ENCODE measurements at places on chromosomes 1 and 21.

DNA sequence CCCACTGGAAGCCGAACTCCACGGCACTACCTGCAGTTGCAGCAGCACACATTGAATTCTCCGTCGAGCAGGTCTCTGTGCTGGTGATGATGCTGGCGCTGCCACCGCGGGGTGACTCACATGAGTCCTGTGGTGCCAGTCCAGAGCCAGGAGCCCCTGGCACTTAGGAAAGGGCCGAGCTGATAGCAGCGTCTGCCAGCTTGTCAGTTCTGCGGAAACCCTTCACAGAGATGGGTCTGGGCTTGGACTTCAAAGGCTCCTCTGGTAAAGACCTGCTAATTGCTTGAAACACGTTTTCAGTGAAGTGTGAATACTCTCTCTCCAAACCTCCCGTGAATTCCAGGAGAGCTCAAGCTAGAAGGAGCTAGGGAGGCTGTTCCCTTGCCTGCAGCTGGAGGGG lies 92.2 kb downstream of the GRIK3 start:
- H3K4me1 ChIP-seq, result no peaks in the 10 kb centered on the region
- peaks cover 5% of the 10 kb centered on the region for H3K27me3 ChIP-seq
- H3K4me3 ChIP-seq, result no peak overlapping the region
- H3K27ac ChIP-seq, result no peak overlapping the region
- DNase-seq, result no peak

DNA sequence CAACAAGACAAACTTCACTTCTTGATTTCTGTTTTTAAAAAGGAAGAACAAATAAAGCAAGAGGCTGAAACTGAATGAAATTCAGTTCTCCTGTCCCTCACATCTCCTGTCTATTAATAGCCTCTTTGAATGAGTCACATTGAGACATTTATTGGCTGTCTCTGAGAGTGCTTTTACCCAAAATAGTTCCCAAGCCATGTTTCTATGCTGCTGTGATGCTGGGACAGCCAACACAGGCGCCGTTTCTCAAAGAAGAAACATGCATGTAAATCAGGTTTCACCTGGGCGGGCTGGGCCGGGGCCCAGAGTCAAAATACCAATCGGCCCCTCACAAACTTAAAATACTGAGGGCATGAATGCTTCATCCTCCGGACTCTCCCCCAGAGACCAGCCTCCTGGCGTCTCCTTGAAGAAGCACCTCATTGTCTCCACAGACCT lies 105.2 kb downstream of the EDEM3 start:
- H3K27me3 ChIP-seq, result no peaks in the 10 kb centered on the region
- peaks cover 16% of the 10 kb centered on the region for H3K4me1 ChIP-seq
- H3K4me3 ChIP-seq, result peak overlapping the region; percentile 1
- H3K36me3 ChIP-seq, result no peaks in the 10 kb centered on the region

DNA sequence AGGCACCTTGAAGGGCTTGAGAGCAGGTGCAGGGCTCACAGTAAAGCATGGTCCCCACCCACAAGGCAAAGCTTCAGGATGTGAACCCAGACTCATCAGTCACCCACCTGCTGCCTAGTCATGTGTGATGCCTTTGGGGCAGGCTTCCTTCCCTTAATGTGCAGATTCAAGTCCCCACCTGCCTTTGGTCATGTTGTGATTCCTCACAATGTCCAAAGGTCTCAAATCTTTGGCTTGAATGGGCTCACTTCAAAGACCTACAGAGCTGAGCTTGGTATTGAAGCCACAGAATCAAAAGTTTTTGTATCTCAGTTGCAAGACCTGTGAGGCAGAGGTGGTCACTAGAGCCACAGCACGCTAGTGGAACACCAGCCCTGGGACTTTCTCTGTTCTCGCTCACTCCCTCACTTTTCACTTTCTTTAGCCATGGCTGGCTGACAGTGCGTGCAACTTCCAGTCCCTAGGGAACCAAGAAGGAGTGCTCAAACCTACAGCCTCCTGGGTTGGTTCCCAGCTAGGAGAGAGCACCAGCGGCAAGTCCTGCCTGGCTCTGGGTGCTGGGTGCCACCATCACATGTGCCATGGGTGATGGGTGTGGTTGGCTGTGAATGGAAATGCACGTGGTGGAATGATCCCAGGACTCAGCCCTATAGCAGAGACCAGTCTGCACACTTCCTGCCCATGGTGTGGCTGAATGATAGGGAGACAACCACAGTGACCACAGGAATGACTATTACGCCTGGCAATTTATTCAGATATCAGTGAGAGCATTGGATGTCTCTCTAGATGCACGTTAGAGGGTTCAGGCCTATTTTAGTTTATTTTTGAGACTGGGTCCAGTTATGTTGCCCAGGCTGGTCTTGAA lies 26.4 kb upstream of the CLIC6 start:
- peaks cover 16% of the 10 kb centered on the region for H3K4me1 ChIP-seq
- no peaks in the 10 kb centered on the region for H3K36me3 ChIP-seq
- DNase-seq, result no peak
- H3K4me3 ChIP-seq, result no peak overlapping the region

DNA sequence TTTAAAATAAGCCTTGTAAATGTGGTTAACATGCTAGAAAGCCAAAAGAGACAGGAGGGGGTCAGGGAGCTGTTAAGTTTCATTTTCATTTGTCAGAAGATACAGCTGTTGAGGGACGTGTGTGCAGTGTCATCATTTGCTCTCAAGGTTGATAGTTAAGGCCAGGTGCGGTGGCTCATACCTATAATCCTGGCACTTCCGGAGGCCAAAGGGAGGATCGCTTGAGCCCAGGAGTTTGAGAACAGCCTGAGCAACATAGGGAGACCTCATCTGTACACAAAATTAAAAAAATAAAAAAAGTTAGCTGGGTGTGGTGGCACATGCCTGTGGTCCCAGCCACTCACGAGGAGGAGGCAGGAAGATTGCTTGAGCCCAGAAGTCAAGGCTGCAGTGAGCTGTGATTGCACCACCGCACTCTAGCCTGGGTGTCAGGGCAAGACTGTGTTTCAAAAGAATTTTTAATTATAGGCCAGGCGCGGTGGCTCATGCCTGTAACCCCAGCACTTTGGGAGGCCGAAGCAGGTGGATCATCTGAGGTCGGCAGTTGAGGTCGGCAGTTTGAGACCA lies 22.7 kb downstream of the ZBTB8OS start:
- H3K4me1 ChIP-seq, result no peaks in the 10 kb centered on the region
- peaks cover 60% of the 10 kb centered on the region for H3K36me3 ChIP-seq
- no peaks in the 10 kb centered on the region for H3K27me3 ChIP-seq
- no peak for DNase-seq
- no peak overlapping the region for H3K4me3 ChIP-seq

DNA sequence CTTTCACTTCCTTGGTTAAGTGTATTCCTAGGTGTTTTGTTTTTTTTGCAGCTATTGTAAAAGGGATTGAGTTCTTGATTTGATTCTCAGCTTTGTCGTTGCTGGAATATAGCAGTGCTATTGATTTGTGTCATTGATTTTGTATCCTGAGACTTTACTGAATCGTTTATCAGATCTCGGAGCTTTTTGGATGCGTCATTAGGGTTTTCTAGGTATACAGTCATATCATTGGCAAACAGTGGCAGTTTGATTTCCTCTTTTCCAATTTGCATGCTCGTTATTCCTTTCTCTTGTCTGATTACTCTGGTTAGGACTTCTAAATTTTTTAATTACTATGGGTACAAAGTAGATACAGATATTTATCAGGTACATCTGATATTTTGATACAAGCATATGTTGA lies 75.4 kb downstream of the SLC35A3 start:
- no peak overlapping the region for H3K27ac ChIP-seq
- no peaks in the 10 kb centered on the region for H3K27me3 ChIP-seq
- H3K4me3 ChIP-seq, result no peak overlapping the region
- DNase-seq, result no peak
- H3K4me1 ChIP-seq, result peaks cover 36% of the 10 kb centered on the region
- H3K36me3 ChIP-seq, result no peaks in the 10 kb centered on the region

GRCh38 chr1:29237852-29238619 lies 1.7 kb downstream of the PTPRU start:
- peak overlapping the region; percentile 18 for H3K27ac ChIP-seq
- DNase-seq, result peak; percentile 46
- no peaks in the 10 kb centered on the region for H3K27me3 ChIP-seq
- H3K4me3 ChIP-seq, result peak overlapping the region; percentile 81
- peaks cover 16% of the 10 kb centered on the region for H3K4me1 ChIP-seq

GRCh38 chr1:154767315-154768240 lies 102.5 kb downstream of the KCNN3 start:
- H3K27me3 ChIP-seq, result no peaks in the 10 kb centered on the region
- no peak for DNase-seq
- peak overlapping the region; percentile 2 for H3K27ac ChIP-seq
- H3K36me3 ChIP-seq, result no peaks in the 10 kb centered on the region
- no peak overlapping the region for H3K4me3 ChIP-seq
- H3K4me1 ChIP-seq, result peaks cover 16% of the 10 kb centered on the region

- H3K4me1 ChIP-seq, result peaks cover 4% of the 10 kb centered on the region
- H3K27me3 ChIP-seq, result no peaks in the 10 kb centered on the region
- no peak overlapping the region for H3K27ac ChIP-seq
- no peak for DNase-seq
- no peak overlapping the region for H3K4me3 ChIP-seq
- H3K36me3 ChIP-seq, result no peaks in the 10 kb centered on the region
Observed at GRCh38 chr21:45080639-45081414, 6.4 kb downstream of the ADARB1 start.

DNA sequence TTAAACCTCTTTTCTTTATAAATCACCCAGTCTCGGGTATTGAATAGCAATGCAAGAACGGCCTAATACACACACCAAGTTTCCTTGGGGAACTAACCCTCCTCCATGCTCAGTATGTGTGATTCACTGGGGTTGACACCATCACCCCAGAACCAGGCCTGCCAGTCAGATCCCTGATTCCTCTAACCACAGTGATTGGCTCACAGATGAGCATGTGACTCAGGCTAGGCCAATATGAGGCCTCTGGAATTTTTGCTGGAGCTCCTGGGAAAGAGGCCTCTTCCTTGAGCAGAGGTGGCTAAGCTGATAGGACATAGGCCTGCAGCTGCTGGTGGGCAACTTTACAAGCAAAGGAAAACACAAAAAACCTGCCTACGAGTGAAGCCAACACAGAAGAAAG lies 74.7 kb upstream of the ZBTB40 start:
- H3K27ac ChIP-seq, result no peak overlapping the region
- no peak overlapping the region for H3K4me3 ChIP-seq
- no peaks in the 10 kb centered on the region for H3K36me3 ChIP-seq
- DNase-seq, result no peak
- no peaks in the 10 kb centered on the region for H3K27me3 ChIP-seq

- no peak overlapping the region for H3K4me3 ChIP-seq
- no peaks in the 10 kb centered on the region for H3K27me3 ChIP-seq
- no peaks in the 10 kb centered on the region for H3K4me1 ChIP-seq
- H3K27ac ChIP-seq, result no peak overlapping the region
- DNase-seq, result no peak
Observed at GRCh38 chr21:37117204-37117603, 44.1 kb downstream of the TTC3 start.

GRCh38 chr1:38672692-38673091 lies 186.9 kb downstream of the RRAGC start:
- H3K36me3 ChIP-seq, result no peaks in the 10 kb centered on the region
- peaks cover 4% of the 10 kb centered on the region for H3K27me3 ChIP-seq
- no peaks in the 10 kb centered on the region for H3K4me1 ChIP-seq
- no peak overlapping the region for H3K4me3 ChIP-seq

GRCh38 chr1:39539252-39539790 lies 37.3 kb downstream of the PABPC4 start:
- DNase-seq, result peak; percentile 71
- no peak overlapping the region for H3K4me3 ChIP-seq
- no peaks in the 10 kb centered on the region for H3K36me3 ChIP-seq
- peaks cover 22% of the 10 kb centered on the region for H3K4me1 ChIP-seq
- no peaks in the 10 kb centered on the region for H3K27me3 ChIP-seq

- no peaks in the 10 kb centered on the region for H3K27me3 ChIP-seq
- H3K27ac ChIP-seq, result no peak overlapping the region
- no peaks in the 10 kb centered on the region for H3K4me1 ChIP-seq
Observed at GRCh38 chr1:6104631-6105030, 58.9 kb downstream of the KCNAB2 start.

DNA sequence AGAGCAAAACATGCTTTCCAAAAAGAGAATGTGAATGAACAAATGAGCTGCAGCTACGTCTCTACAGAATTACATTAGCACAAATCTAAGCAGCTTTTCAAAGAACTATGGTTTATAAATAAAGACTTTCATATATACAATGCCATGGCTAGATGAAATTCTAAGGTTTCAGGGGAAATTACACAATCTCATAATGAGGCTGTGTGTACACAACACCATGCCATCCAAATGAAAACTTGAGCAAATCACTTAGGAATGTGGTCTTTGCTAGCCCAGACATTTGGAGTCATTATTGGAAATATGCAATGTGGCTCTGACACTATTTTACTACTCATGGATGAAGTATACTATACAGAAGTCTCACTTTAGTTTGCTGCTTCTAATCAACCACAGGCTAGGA lies 37.5 kb downstream of the SPAG17 start:
- DNase-seq, result no peak
- H3K27ac ChIP-seq, result no peak overlapping the region
- H3K27me3 ChIP-seq, result no peaks in the 10 kb centered on the region
- no peak overlapping the region for H3K4me3 ChIP-seq

- DNase-seq, result no peak
- H3K4me3 ChIP-seq, result no peak overlapping the region
- H3K27ac ChIP-seq, result no peak overlapping the region
- H3K4me1 ChIP-seq, result no peaks in the 10 kb centered on the region
Observed at GRCh38 chr1:172671591-172671990, 12.7 kb downstream of the FASLG start.
